Breast epithelium (tissue), 4 donors: ENCODE measurements at places on chromosomes 6 and 20. TPM values are rescaled to one million over a fixed set of nuclear protein-coding genes. Genes with fewer than 3 reads are reported as not detected.

DNA sequence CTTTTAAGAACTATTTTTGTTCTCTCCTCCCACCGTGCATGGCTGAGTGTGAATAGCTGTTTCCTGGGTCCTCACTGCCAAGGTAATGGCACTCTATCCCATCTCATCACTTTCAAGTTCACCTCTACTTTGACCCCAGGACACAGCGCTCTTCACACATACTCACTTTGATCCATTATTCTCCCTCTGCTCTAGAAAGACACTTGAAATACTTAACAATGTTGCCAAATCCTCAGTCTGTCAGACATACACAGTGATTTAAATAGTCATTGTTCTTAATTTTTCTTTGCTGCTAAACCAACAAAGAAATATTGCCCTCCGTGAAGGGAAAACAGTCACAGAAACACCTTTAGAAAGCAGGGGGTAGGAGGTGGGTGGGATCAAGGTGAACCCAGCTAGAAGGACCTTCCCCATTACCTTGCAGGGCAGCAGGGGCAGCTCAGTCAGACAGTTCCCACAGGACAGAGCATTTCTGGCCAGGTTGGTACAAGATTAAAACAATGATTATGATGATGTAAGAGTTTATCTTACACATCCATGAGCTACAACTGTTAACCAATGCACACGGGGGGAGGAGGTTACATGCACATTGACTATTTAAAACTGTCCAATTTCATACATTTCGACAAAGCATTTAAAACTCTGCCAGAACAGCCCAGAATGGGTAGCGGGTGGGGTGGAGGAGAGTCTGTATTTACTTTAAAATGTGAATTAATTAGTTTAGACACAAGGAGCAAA lies 2.4 kb downstream of the SLC22A23 start:
- H3K27ac ChIP-seq = no peak overlapping the region
- peak overlapping the region; percentile 86 for H3K4me3 ChIP-seq
- H3K27me3 ChIP-seq = no peaks in the 10 kb centered on the region
- no peaks in the 10 kb centered on the region for H3K4me1 ChIP-seq
- no peaks in the 10 kb centered on the region for H3K36me3 ChIP-seq
- no peak for DNase-seq

DNA sequence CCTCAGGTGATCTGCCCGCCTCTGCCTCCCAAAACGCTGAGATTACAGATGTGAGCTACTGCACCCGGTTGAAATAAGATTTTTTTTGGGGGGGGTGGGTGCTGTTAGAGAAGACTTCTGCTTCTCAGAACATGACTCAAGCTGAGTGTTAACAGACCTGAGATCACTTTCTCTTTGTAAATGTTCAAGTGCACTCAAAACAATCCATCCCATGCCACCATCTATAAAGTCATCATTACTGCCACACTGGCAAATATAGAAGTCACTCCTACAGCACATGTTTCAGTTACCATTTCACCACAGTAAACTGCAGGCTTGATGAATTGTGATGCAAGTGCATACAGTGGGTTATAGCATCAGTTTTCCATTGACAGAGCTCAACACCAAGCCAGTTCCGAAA lies 9.0 kb downstream of the VPS16 start:
- H3K27me3 ChIP-seq = no peaks in the 10 kb centered on the region
- H3K27ac ChIP-seq = no peak overlapping the region
- DNase-seq = no peak
- no peak overlapping the region for H3K4me3 ChIP-seq
- H3K4me1 ChIP-seq = no peaks in the 10 kb centered on the region

DNA sequence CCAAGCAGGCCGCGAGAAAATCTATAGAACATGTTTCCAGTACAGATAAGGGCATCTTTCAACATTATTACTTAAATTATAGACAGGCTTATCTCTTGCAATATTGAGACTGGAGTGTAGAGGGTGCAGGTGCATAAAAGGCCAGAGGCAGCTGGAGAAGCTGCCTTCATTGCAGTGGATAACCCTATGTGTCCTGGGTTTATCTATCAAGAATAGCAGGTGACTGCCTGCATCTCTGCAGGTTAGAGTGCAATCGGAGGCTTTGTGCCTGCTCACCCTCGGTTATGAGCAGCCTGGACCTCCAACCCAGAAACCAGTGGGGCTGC lies 28.7 kb upstream of the ECI2 start:
- no peaks in the 10 kb centered on the region for H3K27me3 ChIP-seq
- no peak overlapping the region for H3K4me3 ChIP-seq
- no peak for DNase-seq
- H3K4me1 ChIP-seq = no peaks in the 10 kb centered on the region
- no peak overlapping the region for H3K27ac ChIP-seq
- no peaks in the 10 kb centered on the region for H3K36me3 ChIP-seq

DNA sequence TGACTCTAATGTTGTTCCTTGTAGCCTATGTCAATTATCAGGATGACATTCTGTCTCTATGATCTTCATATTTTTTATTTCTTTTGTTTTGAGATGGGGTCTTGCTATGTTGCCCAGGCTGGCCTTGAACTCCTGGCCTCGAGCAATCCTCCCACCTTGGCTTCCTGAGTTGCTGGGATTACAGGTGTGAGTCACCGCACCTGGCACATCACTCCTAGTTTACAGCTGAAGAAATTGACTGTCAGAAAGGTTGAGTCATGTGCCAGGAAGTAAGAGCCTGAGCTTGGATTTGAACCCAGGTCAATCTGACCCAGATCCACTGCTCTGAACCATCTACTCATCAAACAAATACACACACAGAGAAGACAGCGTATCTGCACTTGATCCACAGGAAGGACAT lies 14.4 kb downstream of the PPP1R3G start:
- H3K4me1 ChIP-seq = no peaks in the 10 kb centered on the region
- H3K36me3 ChIP-seq = no peaks in the 10 kb centered on the region
- H3K27me3 ChIP-seq = no peaks in the 10 kb centered on the region
- H3K4me3 ChIP-seq = no peak overlapping the region
- H3K27ac ChIP-seq = no peak overlapping the region

GRCh38 chr6:946546-946945 lies 253.6 kb upstream of the EXOC2 start:
- H3K4me3 ChIP-seq = no peak overlapping the region
- H3K27me3 ChIP-seq = no peaks in the 10 kb centered on the region
- no peak overlapping the region for H3K27ac ChIP-seq
- H3K4me1 ChIP-seq = no peaks in the 10 kb centered on the region
- no peak for DNase-seq
- no peaks in the 10 kb centered on the region for H3K36me3 ChIP-seq

DNA sequence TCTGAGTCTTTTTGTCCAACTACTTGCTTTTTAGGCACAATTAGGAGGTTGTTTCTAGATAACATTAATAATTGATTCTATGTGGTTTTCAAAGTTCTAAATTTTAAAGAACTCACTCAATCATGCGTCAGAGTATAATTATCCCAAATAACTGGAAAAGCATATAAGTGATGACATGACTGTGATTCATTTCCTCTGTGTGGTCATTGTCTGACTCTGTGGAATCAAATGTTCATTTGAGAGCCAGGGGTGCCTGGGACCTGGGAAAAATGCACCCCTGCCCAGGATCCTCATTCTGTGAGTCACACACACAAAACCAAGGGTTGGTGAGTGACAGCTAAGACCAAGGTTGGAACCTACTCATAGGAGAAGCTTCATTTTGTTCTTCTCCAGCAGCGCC lies 127.1 kb upstream of the MLIP start:
- DNase-seq = no peak
- no peak overlapping the region for H3K4me3 ChIP-seq
- no peaks in the 10 kb centered on the region for H3K4me1 ChIP-seq
- H3K36me3 ChIP-seq = no peaks in the 10 kb centered on the region
- H3K27me3 ChIP-seq = no peaks in the 10 kb centered on the region
- no peak overlapping the region for H3K27ac ChIP-seq

DNA sequence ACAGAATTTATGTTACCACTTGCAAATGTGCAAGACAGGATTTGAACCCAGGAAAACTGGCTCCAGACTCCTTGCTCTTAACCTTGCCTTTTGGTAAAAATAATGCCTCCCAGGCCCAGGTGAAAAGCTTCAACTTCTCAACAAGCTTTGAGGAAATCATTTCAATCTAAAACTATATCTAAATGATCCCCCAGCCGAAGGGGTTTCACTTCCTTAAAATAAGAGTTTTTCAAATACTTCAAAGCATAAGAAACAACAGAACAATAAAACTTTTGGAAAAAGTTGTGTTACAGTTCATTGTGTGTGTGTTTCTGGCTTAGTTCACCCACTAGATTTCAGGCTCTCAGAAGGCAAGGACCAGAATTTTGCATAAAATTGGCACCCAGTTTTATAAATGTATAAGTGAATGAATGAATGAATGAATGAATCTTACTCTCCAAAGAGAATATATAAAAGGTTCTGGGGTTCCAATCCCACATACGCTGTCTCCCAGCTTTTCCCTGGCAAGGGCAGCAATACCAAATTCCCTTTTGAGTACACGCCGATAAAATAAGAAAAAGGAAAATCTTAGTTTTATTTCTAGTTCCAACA lies 5.4 kb downstream of the OR2H2 start:
- no peaks in the 10 kb centered on the region for H3K36me3 ChIP-seq
- H3K27ac ChIP-seq = no peak overlapping the region
- no peaks in the 10 kb centered on the region for H3K4me1 ChIP-seq
- no peak for DNase-seq
- H3K4me3 ChIP-seq = no peak overlapping the region

DNA sequence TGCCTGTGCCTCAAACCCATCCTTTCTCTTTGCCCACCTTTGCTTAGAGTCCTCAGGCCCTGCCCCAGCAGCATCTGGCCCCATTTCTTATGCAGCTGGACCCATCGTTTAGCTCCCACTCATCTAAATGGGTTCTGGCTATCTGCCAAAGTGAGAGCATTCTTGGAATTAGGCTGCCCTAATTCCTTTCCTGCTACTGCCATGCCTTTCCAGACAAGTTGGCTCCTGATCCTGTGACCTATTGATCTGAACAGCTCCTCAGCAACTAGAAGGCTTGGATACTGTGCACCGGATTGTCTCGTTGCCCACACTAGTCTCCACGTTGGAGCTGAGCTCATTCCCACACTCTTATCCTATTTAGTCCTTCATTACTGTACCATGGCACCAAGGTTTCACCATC lies 22.9 kb downstream of the DZANK1 start:
- H3K4me1 ChIP-seq = no peaks in the 10 kb centered on the region
- no peaks in the 10 kb centered on the region for H3K36me3 ChIP-seq
- no peak overlapping the region for H3K27ac ChIP-seq
- DNase-seq = no peak
- H3K4me3 ChIP-seq = no peak overlapping the region
- H3K27me3 ChIP-seq = no peaks in the 10 kb centered on the region

GRCh38 chr6:133131621-133132465 lies 109.3 kb upstream of the EYA4 start:
- no peak for DNase-seq
- no peak overlapping the region for H3K27ac ChIP-seq
- H3K4me3 ChIP-seq = no peak overlapping the region
- no peaks in the 10 kb centered on the region for H3K36me3 ChIP-seq

DNA sequence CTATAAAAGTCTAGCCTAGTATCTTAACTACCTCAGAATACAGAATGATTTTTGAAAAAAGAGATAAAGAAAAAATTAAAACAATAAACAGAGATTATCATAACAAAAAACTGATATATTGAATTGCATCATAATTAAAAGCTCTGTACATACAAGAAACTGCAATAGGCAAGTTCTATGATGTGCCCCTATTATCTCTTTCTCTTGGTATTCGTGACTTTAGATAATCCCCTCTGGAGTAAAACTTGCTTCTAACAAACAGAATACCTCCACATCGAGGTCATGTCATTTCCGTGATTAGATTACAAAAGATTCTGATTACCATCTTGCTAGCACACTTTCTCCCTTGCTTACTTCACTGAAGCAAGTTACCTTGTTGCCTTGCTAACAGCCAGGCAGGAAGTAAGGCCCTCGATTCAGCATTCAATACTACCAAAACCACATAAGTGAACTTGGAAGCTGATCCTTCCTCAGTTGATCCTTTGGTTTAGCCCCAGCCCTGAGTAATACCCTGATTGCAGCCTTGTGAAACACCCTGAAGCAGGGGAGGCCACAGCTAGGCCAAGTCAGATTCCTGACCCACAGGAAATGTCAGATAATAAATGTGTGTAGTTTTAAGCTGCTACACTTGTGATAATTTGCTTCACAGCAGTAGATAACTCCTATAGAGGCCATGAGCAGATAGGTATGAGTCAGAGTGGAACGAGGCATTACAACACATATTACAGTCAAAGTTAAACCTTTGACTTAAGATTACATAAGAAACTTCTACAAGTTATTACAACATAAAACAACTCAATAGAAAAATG lies 53.7 kb upstream of the TMX4 start:
- H3K36me3 ChIP-seq = no peaks in the 10 kb centered on the region
- H3K27ac ChIP-seq = peak overlapping the region; percentile 58
- no peaks in the 10 kb centered on the region for H3K4me1 ChIP-seq

GRCh38 chr6:132612449-132613108 lies 11.5 kb downstream of the TAAR2 start:
- no peaks in the 10 kb centered on the region for H3K4me1 ChIP-seq
- no peak for DNase-seq
- H3K27ac ChIP-seq = no peak overlapping the region
- H3K36me3 ChIP-seq = no peaks in the 10 kb centered on the region
- no peaks in the 10 kb centered on the region for H3K27me3 ChIP-seq
- no peak overlapping the region for H3K4me3 ChIP-seq

GRCh38 chr6:71908162-71908765 lies 21.9 kb downstream of the RIMS1 start:
- no peaks in the 10 kb centered on the region for H3K4me1 ChIP-seq
- H3K36me3 ChIP-seq = no peaks in the 10 kb centered on the region
- no peak overlapping the region for H3K4me3 ChIP-seq

DNA sequence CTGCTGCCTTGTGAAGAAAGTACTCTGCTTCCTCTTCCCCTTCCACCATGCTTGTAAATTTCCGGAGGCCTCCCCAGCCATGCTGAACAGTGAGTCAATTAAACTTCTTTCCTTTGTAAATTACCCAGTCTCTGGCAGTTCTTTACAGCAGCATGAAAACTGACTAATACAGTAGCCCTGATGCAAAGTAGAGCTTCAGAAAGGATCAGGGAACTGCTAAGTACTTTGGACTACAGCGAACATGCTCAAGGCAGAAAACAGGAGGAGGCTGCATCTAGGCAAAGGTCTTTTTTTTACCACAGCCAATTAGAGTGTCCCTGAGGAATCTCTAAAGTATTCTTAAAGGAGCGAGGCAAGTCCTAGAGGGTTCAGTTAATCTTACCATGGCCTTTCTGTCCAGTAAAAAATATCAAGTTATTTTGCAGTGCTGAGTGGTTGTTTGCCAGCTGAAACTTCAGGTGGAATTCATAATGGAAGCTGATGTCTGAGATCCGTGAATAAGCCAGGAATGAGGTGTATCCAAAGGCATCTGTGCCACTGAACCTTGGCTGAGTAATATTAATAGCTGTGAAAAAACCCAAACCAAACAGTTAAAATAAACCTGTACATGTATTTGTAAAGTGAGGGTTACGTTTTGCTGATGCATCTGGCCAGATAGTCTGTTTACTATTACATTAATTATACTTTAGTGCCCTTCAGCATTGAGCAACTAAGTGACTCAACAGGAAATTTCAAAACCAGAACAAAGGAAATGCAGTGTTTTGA lies 170.4 kb downstream of the PHF3 start:
- H3K36me3 ChIP-seq = no peaks in the 10 kb centered on the region
- DNase-seq = no peak
- no peak overlapping the region for H3K4me3 ChIP-seq
- no peaks in the 10 kb centered on the region for H3K27me3 ChIP-seq
- H3K27ac ChIP-seq = peak overlapping the region; percentile 38

The C6orf141 gene
- total RNA-seq = 9.4 TPM

The IYD gene
- not detected for total RNA-seq

The IP6K3 gene
- total RNA-seq = 0.66 TPM

The PCED1A gene
- 38.0 TPM for total RNA-seq

The RSPO3 gene
- 23.3 TPM for total RNA-seq

The PHACTR1 gene
- 5.6 TPM for total RNA-seq

The SOX18 gene
- total RNA-seq = 8.8 TPM
